NT2/D1 (cell line): ENCODE measurements at places on chromosomes 2 and 18.

GRCh38 chr2:70233926-70234325 is 14.5 kb downstream of the TIA1 start:
- no peak for DNase-seq

GRCh38 chr2:43082903-43083677 is 143.3 kb downstream of the ZFP36L2 start:
- no peak for DNase-seq

DNA sequence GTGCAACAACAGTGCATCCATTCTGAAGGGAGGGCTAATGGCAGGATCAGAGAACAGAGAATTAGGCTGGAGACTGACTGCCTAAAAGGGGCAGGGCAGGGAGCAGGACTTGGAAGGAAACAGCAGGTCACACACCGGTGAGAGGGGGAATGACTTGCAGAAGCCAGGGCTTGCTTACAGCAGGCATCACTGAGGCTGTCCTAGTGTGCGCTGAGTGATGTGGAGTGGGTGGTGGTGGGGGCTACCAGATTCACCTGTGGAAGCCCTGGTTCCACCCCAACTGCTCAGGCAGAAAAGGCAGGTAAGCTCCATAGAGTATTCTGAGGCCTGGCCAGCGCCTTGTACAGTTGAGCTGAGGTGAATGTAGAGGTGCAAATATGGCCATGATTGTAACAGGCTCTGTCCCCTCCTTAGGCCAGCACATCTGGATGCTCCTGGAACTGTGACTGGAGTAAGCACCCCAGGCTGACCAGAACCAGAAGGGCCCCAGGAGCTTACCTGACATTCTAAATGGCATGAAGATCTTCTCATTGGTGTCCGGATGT is 49.4 kb downstream of the SFXN5 start:
- DNase-seq: no peak

DNA sequence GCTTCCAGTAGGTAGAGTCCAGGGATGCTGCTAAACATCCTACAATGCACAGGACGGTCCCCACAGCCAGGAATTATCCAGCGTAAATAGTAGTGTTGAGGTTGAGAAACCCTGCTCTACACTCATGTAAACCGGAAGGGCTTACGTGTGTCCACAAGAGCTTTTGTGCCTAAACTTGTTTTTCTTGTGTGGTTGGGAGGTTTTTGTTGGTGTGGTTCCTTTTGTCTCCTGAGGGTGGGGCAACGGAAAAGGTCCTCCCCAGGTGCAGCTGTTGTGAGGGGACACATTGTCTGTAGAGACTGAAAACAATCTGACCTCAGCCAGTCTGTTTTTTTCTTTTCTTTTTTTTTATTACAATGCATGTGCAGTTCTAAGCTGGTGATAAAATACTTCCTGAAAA is 72.7 kb upstream of the MGAT5 start:
- DNase-seq: no peak

DNA sequence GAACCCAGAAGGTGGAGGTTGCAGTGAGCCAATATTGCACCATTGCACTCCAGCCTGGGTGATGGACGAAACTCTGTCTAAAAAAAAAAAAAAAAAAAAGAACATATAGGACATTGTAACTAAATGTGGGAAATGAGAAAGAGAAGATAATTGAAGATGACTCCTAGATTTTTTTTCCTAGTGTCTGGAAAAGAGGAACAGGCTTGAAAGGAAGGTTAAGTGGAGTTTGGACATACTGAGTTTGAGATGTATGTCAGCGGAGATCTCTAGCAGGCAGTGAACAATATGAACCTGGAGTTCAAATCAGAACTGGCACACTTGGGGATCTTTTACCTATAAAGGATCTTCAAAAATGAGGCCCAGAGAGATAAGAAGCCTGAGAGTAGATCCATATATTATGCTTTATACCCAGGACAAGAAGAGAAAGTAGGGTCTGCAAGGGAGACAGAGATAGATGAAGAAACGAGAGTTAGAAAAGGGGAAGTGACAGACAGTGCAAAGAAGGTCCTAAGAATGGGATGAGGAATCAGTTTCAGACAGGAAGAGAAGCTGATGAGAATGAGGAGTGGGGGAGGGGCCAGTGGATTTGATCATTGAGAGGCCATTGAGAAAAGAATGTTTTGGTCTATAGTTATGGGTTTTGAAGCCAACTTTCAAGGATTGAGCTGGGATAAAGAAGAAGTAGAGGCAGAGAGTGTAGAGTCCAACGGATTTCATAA is 46.9 kb upstream of the CD28 start:
- DNase-seq: no peak

DNA sequence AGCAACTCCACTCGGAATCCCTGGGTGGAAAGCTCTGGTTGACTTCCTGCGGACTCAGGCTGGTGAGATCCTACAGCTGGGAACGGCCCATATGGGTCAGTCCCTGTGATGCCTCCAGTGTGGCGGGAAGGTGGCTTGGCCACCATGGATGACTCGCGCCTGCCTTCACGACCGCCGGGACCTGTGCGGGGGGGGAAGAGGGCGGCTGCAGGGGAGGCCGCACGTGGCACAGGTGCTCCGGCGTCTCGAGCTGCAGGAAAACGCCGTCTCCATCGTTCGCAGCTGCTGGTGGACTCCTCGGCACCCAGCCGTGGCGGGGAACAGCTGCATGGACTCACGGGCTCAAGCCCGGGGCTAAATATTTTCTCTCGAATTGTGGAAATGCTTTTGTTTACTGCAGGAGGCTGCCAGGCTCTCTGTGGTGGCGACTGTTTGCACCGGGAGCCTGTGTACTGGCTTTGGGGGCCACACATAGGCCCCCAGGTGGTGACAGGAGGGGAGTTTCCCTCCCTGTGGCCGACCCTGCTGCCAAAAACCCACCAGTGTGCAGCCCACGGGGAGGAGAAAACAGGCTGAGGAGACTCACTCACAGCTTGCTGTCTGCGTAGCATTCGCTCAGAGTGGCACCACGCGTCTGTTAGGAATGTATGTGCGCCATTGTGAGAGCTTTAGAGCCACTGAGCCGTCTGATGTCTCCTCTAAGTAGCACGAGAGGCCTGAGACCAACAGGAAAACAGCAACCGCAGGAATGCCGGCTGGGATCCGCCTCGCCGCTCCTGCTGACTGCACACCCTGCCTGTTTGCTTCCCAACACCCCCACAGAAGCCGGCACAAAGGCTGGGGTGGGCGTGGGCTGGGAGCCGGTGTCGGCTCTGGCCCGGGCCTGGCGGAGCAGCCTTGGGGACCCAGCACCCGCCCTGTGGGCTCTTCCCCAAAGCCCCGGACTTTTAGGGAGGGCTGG is 89.2 kb downstream of the NFATC1 start:
- peak; percentile 5 for DNase-seq

- no peak for DNase-seq
Measured at GRCh38 chr2:177193240-177193639, 19.4 kb upstream of the HNRNPA3 start.

- DNase-seq: no peak
Measured at GRCh38 chr2:74925361-74925786, 33.1 kb upstream of the POLE4 start.

GRCh38 chr2:221676566-221677172 is 104.6 kb upstream of the EPHA4 start:
- DNase-seq: no peak

- no peak for DNase-seq
Measured at GRCh38 chr2:37971971-37972370, 46.9 kb downstream of the RMDN2 start.

GRCh38 chr18:45137087-45137419 is 456.4 kb downstream of the SETBP1 start:
- no peak for DNase-seq

DNA sequence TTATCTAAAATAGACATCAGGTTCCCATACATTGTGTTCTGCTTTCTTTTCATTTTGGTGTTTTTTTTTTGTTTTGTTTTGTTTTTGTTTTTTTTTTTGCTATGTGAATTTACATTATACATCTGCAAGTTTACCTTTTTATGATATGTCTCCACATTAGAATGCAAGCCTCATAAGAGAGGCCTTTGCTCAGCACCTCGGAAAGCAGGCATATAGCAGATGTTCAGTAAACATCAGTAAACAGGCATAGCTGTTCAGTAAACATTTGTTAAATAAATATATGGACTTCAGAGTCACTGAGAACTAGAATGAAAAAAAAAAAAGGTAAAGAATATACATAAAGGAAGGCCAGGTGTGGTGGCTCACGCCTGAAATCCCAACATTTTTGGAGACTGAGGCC is 405.3 kb downstream of the ERBB4 start:
- DNase-seq: no peak

DNA sequence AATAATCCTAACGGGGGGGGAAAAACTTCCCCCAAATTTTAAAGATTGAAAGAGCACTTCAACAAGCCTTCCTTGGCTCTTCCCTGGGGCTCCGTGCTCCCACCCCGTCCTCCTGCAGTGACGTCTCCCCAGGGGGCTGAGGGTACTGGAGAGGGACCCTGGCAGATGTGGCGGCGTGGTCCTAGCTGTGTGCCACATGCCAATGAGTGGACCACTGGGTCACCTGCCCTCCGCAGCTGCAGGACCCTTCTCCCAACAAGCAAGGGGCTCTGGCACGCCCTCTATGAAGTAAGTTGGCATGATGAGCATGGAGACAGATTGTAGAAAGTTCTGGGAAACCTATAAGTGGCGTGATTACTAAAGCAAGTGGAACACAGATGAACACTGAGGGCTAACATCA is 46.7 kb downstream of the PXDN start:
- no peak for DNase-seq

DNA sequence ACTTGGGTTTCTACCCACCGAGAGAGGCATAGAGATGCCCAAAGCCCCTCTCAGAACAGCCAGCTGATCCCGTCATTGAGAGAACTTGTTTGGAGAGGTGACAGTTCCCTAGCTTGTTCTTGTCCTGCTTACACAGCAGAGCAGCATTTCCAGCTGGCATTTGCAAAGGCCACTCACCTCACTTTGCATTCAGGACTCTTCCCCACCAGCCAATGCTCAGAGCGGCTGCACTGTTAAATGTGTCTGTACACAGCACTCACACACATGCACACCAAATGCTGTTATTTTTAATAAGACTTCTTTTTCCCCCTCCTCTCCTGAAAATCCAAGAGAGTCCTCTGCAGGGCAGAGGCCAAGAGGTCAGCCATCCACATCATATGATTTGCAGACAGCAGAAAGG is 104.6 kb upstream of the SLC14A2 start:
- no peak for DNase-seq

GRCh38 chr2:234579231-234579962 is 82.5 kb upstream of the ARL4C start:
- no peak for DNase-seq

- no peak for DNase-seq
Measured at GRCh38 chr2:21676676-21677075, 552.9 kb downstream of the TDRD15 start.

DNA sequence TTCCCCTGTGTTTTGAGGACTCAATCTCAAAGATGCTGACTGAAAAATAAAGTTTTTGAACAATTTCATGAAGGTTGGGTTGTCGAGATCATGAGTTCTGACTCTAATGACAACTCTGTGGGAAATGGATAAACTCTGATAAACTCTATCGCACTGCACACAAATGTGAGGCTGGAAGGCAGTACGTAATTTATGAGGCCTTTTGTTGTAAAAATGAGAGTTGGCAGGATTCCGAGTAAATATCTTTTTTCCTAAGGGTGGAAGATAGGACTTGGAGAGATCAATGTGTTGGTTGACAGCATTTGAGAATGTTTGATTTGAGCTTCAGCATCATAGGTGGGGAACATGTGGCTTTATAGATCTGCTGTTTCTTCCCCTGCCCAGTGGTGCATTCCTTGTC is 90.4 kb downstream of the SPTBN1 start:
- no peak for DNase-seq

- no peak for DNase-seq
Measured at GRCh38 chr2:9124231-9124741, 82.3 kb upstream of the ASAP2 start.

- DNase-seq: no peak
Measured at GRCh38 chr18:52391810-52392559, 52.0 kb downstream of the DCC start.

- peak; percentile 51 for DNase-seq
Measured at GRCh38 chr2:118738524-118739308, 108.7 kb downstream of the EN1 start.

GRCh38 chr18:12287131-12287681 is 20.8 kb upstream of the TUBB6 start:
- DNase-seq: no peak

DNA sequence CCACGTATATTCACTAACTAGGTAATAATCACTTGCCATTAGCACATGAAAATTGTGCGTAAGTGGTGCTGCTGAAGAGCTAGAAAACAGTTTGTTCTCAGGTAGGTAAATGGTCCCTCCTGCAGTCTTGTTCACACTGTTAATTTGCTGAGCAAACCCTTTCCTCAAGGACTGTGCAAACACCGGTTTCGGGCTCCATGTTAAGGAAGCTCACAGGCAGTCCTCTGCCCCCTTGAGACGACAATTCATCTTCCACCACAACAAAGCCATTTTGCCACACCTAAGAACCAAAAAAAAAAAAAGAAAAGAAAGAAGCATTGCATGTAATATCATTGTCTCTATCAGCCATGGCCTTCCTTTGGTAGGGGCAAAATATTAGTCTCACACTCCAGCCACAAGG is 193.9 kb downstream of the BCL11A start:
- DNase-seq: no peak

DNA sequence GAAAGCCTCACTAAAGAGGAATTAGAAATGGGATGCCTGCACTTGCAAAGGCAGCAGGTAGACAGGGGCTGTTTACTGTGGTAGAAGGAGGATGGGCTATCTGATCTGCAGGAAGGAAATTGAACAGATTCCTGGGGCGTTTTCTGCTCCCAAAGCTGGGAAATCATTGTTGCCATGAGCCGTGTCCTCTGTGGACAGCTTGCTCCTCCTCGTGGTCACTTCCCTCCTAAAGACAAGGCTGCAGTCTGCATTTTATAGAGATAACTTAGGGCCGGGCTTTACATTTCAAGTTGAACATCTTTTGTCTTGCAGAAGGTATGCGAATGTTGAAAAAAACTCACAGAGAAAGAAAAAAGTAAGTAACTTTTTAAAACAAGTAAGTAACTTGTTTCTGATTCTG is 50.9 kb downstream of the DCDC2C start:
- peak; percentile 32 for DNase-seq

GRCh38 chr2:189109921-189110397 is 69.6 kb downstream of the COL5A2 start:
- no peak for DNase-seq
